HFFc6 (cell line): ENCODE measurements at places on chromosomes 5 and 9.
A peak's percentile ranks its signal among the peaks of the same experiment; 100 is the strongest.

- H3K27ac ChIP-seq: no peak overlapping the region
- H3K27me3 ChIP-seq: peaks cover 24% of the 10 kb centered on the region
Measured at GRCh38 chr9:93290495-93291434, 106.8 kb downstream of the WNK2 start.

- DNase-seq: no peak
- H3K4me1 ChIP-seq: peaks cover 74% of the 10 kb centered on the region
- H3K36me3 ChIP-seq: peaks cover 25% of the 10 kb centered on the region
- peaks cover 9% of the 10 kb centered on the region for H3K27me3 ChIP-seq
- H3K27ac ChIP-seq: peak overlapping the region; percentile 81
- H3K4me3 ChIP-seq: peak overlapping the region; percentile 51
Measured at GRCh38 chr5:154236-154635, 37.1 kb upstream of the LRRC14B start.

- H3K27me3 ChIP-seq: no peaks in the 10 kb centered on the region
- H3K4me1 ChIP-seq: no peaks in the 10 kb centered on the region
- DNase-seq: no peak
Measured at GRCh38 chr9:80964914-80965313, 724.4 kb downstream of the TLE1 start.

- DNase-seq: no peak
- no peak overlapping the region for H3K4me3 ChIP-seq
- no peaks in the 10 kb centered on the region for H3K36me3 ChIP-seq
- no peak overlapping the region for H3K27ac ChIP-seq
Measured at GRCh38 chr5:109945097-109945678, 255.5 kb downstream of the MAN2A1 start.

DNA sequence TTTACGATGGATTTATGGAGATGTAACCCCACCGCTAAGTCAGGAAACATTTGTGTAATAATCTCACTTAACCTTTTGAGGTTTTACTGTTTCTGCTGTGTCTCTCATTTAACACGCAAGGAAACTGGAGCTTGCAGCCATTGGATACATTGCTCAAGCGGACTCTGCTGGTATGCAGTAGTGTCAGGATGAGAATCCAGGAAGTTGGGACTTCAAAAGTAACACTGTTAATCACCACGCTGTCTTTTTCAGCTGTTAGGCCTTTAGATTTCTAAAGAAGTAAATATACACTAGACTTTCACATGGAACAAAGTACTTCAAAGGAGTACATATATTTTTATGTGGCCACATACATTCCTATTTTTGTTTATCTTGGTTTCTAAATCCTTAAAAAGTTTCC lies 114.7 kb downstream of the LPAR1 start:
- peaks cover 43% of the 10 kb centered on the region for H3K36me3 ChIP-seq
- peaks cover 67% of the 10 kb centered on the region for H3K4me1 ChIP-seq
- DNase-seq: no peak
- 0 out of 2 replicates have a peak overlapping the region, but pooled peaks have one; percentile 29 for H3K27ac ChIP-seq
- no peaks in the 10 kb centered on the region; the same call in 1 of the 2 replicates for H3K27me3 ChIP-seq

GRCh38 chr9:115690786-115691496 lies 462.6 kb upstream of the PAPPA start:
- peaks cover 80% of the 10 kb centered on the region for H3K4me1 ChIP-seq
- H3K4me3 ChIP-seq: peak overlapping the region; percentile 69
- H3K27ac ChIP-seq: peak overlapping the region; percentile 97
- peak; percentile 98 for DNase-seq
- H3K36me3 ChIP-seq: 0 out of 2 replicates have a peak, but pooled peaks cover 4% of the 10 kb centered on the region

GRCh38 chr5:175120412-175120811 lies 323.6 kb downstream of the DRD1 start:
- H3K36me3 ChIP-seq: no peaks in the 10 kb centered on the region; the same call in 1 of the 2 replicates
- H3K4me3 ChIP-seq: no peak overlapping the region
- no peak overlapping the region for H3K27ac ChIP-seq
- no peaks in the 10 kb centered on the region for H3K4me1 ChIP-seq
- no peak for DNase-seq

DNA sequence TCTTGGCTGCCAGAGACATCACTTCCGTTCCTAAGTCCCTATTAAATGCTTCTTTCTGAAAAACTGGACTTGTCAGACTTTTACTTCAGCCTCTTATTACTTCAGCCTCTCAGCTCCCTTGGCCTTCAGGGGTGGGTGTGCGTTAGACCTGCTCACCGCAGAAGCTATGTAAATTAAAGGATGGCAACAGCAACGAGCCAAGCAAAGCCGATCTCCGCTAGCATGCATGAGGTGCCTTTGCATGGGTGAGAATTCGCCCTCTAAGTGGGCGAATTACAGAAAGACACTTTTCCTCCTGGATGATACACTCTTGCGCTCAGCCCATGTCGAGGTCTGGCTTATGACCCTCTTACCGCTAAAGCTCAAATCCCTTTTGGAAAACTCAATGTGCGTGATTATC lies 10.9 kb upstream of the IL3 start:
- no peak overlapping the region for H3K4me3 ChIP-seq
- no peak for DNase-seq
- H3K27me3 ChIP-seq: peaks cover 50% of the 10 kb centered on the region
- H3K4me1 ChIP-seq: no peaks in the 10 kb centered on the region

DNA sequence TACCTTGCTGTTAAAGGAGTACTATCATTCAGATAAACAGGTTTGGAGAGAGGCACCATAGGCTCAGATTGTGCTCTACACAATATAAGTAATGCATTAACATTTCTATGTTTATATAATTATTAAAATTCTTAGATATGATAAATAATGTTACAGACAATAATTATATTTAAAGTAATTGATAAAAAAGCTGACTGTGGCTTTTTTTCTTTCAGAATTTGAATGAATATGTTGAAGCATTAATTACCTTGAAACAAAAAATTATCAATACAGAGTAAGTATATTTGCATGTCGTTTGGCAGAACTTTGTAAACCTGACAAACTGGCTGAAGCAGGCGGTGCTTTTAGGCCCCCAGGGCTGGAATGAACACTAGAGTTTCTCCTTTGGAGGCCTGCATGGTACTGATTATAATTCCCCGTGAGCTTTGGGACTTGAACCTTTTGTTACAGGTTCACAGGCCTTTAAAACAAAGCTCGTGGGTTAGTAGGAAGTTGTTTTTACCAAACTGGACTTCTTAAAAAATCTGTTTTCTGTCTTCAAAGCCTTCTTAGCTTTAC lies 13.8 kb downstream of the ICE1 start:
- no peak overlapping the region for H3K4me3 ChIP-seq
- DNase-seq: no peak
- H3K4me1 ChIP-seq: peaks cover 40% of the 10 kb centered on the region
- H3K27ac ChIP-seq: no peak overlapping the region

- no peak for DNase-seq
- no peaks in the 10 kb centered on the region for H3K4me1 ChIP-seq
- H3K36me3 ChIP-seq: peaks cover 5% of the 10 kb centered on the region; the same call in 1 of the 2 replicates
- no peak overlapping the region for H3K4me3 ChIP-seq
Measured at GRCh38 chr5:157004893-157005551, 42.0 kb upstream of the TIMD4 start.

DNA sequence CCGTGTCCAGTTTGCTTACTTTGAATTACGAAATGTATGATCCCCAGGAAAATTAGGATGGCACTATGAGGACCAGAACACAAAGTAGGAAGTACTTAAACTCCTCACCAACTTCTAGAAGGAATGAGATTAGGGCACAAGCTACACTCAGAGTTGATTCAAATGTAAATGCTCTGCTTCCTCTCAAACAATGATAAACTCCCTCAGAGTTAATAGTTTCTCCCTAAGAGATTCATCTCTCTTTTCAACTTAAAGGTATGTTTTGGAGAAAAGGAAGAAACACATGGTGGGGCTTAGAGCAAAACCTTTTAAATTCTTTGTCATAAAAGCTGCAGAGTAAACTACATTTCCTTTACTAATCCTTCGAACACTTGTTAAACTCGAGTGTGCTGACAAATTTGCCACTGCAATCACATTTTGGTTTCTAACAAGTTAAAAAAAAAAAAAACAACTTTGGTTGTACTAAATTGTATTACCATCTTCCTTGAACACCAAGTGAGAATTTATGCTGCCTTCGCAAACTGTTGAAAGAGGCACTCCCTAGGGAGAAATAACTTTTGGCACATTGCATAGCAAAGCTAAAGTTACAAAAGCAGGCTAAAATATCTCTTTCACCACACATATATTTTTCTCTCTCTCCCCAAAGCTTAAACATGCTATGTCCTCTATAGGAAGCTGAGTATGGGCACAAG lies 66.6 kb downstream of the DENND1A start:
- H3K4me1 ChIP-seq: peaks cover 21% of the 10 kb centered on the region
- no peak overlapping the region for H3K27ac ChIP-seq
- DNase-seq: no peak
- no peaks in the 10 kb centered on the region for H3K27me3 ChIP-seq
- no peaks in the 10 kb centered on the region for H3K36me3 ChIP-seq

GRCh38 chr5:111854186-111854585 lies 97.2 kb upstream of the NREP start:
- H3K36me3 ChIP-seq: no peaks in the 10 kb centered on the region
- H3K27me3 ChIP-seq: no peaks in the 10 kb centered on the region
- no peak overlapping the region for H3K4me3 ChIP-seq
- no peak for DNase-seq
- H3K27ac ChIP-seq: no peak overlapping the region
- H3K4me1 ChIP-seq: peaks cover 17% of the 10 kb centered on the region

DNA sequence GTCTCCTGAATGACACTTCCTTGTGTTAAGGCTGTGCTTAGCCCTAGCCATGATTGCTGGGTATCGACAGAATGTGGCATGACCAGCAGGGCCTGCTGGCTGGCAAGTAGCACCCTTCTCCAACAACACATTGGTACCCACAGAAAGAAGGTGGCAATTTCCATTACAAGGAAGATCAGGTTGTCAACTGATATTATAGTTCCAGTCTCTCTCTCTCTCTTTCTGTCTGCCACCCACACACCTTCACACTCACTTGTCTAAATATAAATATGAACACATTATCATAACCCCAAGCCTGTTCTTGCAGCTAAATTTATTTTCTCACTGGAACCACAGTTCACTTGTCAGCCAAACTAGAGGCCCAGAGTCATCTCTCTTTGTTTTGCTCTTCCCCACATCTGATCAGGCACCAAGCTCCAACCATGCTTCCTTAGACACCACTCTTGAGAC lies 408.1 kb upstream of the PIK3R1 start:
- H3K27ac ChIP-seq: no peak overlapping the region
- DNase-seq: no peak
- peaks cover 3% of the 10 kb centered on the region; the same call in 1 of the 2 replicates for H3K27me3 ChIP-seq
- no peaks in the 10 kb centered on the region for H3K4me1 ChIP-seq

- no peaks in the 10 kb centered on the region for H3K36me3 ChIP-seq
- peaks cover 9% of the 10 kb centered on the region for H3K4me1 ChIP-seq
- no peak overlapping the region for H3K27ac ChIP-seq
- H3K4me3 ChIP-seq: no peak overlapping the region
- DNase-seq: no peak
Measured at GRCh38 chr5:98656125-98656795, 117.2 kb upstream of the RGMB start.

DNA sequence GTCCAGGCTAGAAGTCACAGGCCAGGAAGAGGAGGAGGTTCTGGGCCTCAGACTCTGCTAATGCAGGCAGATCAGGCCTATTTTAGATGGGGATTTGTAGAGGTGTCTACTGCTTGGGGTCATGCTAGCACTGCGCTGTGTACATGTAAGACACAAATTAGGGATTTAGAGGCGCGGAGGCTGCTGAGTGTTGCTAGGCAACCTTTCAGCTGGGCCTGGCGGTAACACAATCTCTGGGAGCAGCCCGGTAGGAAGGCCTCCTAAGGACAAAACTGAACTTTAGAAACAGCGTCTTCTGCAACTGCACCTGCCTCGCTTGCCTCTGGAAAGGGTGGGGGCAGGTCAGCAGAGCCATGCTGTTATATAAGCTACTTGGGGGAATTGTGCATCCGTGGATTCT lies 147.9 kb downstream of the MACROH2A1 start:
- H3K4me3 ChIP-seq: no peak overlapping the region
- H3K27me3 ChIP-seq: peaks cover 4% of the 10 kb centered on the region
- no peak overlapping the region for H3K27ac ChIP-seq
- peaks cover 6% of the 10 kb centered on the region; the same call in 1 of the 2 replicates for H3K36me3 ChIP-seq
- H3K4me1 ChIP-seq: peaks cover 79% of the 10 kb centered on the region

DNA sequence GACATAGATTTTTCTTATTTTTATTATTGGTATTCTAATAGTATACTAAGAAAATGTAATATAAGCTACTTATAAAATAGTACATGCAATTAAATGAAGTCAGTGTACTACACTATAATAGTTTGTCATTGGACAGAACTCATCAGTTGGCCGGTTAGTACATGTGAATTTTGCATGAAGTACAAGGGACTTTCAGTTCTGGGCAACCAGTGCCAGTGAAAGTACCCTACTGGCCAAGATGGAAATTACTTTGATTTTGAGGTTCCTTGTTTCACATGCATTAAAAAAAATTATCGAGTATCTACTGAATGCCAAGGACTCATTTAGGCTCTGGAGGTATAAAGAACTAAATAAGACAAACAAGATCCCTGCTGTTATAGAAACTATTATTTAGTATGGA lies 213.4 kb upstream of the ELL2 start:
- H3K4me3 ChIP-seq: no peak overlapping the region
- no peak overlapping the region for H3K27ac ChIP-seq
- H3K4me1 ChIP-seq: peaks cover 76% of the 10 kb centered on the region

DNA sequence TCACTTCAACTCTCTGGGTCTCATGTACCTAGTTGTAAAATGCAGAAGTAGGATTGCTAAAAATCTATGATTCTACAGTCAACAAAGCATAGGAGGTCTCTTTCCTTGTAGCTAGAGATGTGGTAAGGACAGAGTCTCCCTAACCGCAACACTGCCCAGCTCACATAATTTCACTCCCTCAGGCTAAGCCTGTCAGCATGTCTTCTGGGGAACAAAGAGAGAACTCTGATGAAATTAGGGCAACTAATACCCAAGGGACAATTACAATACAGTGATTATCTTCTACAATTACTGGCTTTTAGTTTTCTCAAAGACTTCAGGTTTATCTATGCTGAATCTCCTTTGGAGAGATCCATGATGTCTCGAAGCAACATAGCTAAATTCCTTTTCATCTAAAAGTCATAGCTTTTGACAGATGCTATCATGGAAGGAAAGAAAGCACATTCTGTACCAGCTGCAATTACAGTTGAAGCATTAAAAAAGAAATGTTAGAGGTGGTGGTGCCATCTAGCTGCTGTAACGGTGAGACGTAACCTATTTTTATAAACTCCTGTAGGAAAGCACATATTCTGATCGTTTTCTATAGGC lies 141.1 kb upstream of the TARS1 start:
- peak overlapping the region; percentile 60 for H3K4me3 ChIP-seq
- peak; percentile 69 for DNase-seq
- peaks cover 17% of the 10 kb centered on the region for H3K36me3 ChIP-seq

GRCh38 chr5:96614110-96614691 lies 48.0 kb upstream of the CAST start:
- H3K36me3 ChIP-seq: peaks cover 2% of the 10 kb centered on the region
- H3K27ac ChIP-seq: peak overlapping the region; percentile 89
- H3K4me1 ChIP-seq: peaks cover 25% of the 10 kb centered on the region
- H3K27me3 ChIP-seq: no peaks in the 10 kb centered on the region
- peak overlapping the region; percentile 80 for H3K4me3 ChIP-seq

GRCh38 chr9:7597716-7598115 lies 201.9 kb downstream of the DMAC1 start:
- no peak overlapping the region for H3K27ac ChIP-seq
- DNase-seq: no peak
- no peaks in the 10 kb centered on the region for H3K4me1 ChIP-seq
- no peaks in the 10 kb centered on the region for H3K36me3 ChIP-seq
- H3K27me3 ChIP-seq: no peaks in the 10 kb centered on the region
